Sigmoid colon (tissue), 7 donors: ENCODE measurements at places on chromosomes 2 and 18. TPM values are rescaled to one million over a fixed set of nuclear protein-coding genes. Genes with fewer than 3 reads are reported as not detected.

The NR4A2 gene
- 1.8 TPM for polyA plus RNA-seq

The NGEF gene
- polyA plus RNA-seq = 13.9 TPM

The DSG3 gene
- 1.1 TPM for polyA plus RNA-seq

The SLC23A3 gene
- 0.60 TPM for polyA plus RNA-seq

The SCN1A gene
- not detected for polyA plus RNA-seq

The TLX2 gene
- polyA plus RNA-seq = 1.0 TPM

The TBC1D8 gene
- 15.7 TPM for polyA plus RNA-seq
